Hypothalamus (tissue), 51 donors: ENCODE measurements at places on chromosomes 1 and 21.

DNA sequence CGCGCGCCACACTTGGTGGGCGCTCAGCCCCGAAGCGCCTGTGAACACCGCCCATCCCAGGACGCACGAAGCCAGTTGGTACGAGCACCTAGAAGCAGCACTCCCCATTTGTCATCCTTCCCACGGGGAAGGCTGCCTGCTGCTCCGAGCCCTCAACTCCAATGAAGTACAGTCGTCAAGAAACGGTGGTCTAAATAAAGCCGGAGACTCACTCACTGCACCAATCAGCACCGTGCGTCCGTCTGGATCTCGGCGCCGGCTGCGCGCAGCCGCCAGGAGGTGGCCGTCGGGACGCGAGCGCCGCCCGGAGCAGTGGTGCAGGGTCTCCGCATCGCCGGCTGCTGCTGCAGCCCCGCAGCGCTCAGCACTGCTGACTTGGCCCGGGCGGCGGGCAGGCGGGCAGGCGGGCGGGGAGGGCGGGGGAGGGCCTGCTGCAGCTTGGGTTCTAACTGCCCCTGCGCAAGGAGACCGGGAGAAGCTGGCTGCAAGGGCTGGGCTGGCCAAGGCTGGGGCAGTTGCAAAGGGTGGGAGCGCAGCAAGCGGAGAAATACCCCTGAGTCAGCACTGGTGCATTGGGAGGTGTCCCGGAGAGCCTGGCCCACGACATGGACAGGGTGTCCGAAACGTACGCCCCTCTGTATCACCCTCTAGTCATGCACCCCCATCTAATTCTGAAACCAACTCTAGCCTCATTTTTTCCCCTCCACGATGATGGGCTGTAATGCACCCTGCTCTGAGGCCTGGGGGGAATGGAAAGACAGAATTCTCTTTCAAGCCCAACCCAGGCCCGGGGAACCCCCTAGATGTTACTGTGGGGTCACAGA is 35.8 kb upstream of the H6PD start:
- DNase-seq: no peak

GRCh38 chr21:45725844-45726200 is 82.3 kb downstream of the PCBP3 start:
- DNase-seq: no peak

DNA sequence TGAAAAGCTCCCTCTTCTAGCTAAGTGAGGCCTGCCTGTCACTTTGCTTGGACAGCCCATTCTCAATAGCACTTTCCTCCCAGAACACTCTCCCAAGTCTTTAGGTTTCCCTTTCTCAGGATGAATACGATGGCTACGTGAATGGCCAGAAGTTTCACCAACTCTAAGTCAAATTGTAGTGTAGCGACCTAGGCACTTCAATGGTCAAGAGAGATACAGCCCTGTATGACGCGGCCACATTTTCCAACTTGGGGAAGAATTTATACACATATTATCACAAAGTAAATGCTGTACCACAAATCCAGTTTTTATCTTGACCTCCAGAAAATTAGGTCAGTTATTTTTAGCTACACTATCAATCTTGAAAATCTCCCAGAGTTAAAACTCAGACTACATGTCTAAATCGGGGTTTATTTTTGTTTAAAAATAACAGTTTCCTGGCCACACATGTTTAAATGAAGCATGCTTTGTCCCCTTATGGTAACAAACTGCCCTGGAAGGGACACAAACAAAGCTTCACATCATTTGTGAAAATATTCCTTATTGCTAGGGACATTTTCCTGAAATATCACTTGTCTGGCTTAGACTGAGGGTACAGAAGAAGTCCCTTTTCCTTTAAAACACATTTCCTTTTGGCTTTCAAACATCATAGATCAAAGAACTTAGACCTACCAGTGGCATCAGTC is 192.6 kb downstream of the GABPA start:
- DNase-seq: no peak

GRCh38 chr1:216533776-216534175 is 110.5 kb upstream of the USH2A start:
- no peak for DNase-seq

- no peak for DNase-seq
These were observed 37.2 kb downstream of the ATP2B4 start for GRCh38 chr1:203663821-203664220.

DNA sequence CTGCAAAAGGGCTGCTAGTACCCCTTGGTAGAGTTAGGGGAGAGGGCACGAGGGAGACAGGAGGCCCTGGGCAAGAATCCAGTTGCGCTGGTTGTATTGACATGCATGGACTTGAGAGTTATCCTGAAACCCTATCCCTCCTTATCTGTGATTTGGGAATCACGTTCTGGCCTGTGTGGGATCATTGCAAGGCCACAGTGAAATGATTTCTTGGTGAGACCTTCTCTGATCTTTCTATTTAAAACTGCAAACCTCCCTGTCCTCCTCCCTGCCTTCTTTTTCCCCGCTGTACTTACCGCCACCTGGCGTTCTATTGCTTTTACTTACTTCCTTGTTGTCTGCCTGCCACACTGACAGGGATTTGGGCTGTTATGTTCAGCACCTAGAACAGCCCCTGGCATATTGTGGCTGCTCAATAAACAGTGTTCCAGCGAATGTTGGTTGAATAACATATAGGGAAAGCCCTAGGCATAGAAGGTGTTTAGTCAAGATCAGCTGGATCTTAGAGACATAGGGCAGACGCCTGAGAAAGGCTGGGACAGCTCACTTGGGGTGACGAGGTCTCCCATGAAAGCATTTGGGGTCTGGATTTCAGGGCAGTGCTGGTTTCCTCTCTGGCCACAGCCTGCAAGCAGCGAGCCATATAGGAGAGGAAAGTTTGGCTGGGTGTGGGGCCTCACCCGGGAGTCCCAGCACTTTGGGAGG is 25.6 kb downstream of the ALPL start:
- no peak for DNase-seq

DNA sequence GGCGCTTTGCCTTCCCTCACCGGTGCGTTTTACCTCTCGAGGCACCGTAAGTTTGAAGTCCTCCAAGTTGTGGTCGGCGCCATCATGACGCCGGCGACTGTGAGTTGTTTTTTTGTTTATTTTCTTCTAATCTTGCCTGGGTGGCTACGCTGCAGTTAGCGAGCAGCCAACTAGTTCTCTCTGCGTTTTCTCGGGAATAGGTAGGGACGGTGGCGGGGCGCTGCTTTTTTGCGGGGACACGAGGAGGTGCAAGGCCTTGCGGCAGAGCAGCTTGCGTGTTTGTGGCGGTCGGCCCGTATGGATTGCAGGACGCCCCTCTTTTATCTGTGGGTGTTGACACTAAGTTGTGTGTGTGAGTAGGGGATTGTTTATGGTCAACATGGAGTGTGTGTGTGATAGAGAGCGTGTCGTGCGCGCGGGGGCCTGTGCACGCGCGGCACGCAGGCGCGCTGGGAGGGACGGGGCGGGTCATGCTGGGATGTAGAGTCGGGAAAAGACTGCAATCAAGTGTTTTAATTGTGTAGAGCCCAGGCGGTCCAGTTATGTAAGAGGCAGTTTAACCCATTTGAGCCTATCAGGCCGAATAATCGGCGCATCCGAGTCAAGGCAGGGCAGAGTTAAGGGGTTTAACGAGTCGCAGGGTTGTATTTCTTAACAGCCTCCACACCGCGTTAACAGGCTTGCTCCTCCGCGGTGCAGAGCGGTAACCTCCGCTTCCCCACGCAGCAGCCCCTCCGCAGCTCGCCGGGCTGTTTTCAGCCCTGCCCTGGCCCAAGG is 1.2 kb upstream of the NEGR1 start:
- peak; percentile 85 for DNase-seq

DNA sequence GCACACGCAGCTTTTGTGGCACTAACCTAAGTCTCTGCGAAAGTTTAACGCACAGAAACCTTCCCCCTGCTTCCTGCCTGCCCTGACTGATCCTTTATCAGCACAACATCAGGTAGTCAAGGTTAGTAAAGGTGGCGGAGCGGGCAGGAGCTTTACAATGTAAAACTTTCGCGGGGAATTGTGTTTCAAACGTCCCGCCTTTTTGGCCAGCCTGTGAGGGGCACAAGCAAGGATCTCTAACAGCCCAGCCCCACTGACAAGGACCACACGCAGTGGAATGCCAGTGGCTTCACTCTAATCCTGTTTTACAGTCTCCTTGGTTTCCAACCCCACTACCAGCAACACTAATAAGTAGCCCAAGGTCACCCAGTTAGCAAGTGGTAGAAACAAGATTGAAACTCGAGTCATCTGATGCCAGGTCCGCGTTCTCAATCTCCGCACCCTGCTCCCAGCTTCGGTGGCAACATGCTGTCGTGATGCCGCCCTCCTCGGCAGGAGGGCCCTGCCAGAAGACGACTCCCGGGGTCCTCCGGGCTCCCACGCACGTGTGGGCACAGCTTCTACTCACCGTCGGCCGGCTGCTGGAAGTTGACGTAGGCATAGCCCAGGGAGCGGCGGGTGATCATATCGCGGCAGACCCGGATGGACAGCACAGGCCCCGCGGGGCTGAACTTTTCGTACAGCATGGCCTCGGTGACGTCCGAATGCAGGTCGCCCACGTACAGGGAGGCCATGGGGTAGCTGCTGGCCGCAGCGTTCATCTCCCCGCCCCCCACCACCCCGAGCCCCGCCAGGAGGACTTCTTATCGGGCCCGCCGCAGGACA is 1.2 kb downstream of the PABPC4 start:
- DNase-seq: no peak

DNA sequence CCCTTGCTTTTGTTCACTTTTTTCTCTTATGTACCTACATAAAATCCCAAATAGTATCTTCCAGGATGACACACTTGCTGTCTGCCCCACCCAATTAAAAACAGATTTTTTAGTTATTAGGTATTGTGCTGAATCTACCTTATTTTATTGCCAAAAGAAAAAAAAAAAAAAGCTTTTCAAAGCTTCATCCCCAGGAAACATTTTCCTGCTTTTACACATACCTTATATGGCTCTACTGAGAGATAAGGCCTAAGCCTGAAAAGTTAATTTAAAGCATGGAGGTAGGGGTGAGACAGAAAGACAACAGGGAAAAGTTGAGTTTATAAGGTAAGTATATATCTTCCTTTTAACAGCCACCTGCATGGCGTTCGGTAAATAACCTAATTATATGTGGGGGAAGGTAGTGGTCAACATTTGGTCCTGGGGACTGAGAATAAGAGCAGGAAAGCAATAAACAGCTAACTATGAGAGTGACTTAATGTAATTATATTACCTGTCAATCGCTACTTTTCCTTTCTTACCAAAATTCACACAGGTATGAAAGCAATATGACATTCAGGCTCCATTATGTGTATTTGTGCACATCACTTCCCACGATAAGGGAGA is 54.6 kb upstream of the BOLA1 start:
- no peak for DNase-seq

- no peak for DNase-seq
These were observed 455.3 kb upstream of the USP24 start for GRCh38 chr1:55670331-55671082.

DNA sequence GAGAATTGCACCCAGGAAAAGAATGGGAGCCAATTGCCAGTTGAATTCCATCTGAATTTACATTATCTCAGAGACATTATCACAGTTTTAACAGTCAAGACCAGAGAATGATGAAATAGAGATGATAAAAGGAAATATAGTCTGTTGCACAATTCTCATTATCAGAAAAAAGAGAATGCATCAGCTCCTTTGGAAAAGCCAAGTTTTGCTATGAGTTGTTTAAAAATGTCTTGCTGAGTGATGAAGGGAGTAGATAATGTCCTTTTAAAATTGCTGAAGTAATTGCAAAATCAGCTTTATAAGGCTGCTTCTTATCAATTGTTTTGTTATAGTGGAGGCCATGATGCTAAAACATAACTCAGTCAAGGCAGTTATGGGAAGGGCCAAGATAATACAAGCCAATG is 37.9 kb upstream of the EEIG2 start:
- no peak for DNase-seq

DNA sequence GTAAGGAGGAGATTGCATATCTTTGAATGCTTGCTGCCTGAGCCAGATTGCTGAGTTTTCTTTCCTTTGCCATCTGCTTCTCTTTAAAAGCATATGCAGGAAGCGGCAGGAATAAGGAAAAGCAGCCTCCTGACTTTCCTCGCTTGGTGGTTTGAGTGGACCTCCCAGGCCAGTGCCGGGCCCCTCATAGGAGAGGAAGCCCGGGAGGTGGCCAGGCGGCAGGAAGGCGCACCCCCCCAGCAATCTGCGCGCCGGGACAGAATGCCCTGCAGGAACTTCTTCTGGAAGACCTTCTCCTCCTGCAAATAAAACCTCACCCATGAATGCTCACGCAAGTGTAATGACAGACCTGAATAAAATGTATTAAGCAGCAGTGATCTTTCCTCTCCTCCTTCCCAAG is 1.5 kb downstream of the CORT start:
- no peak for DNase-seq

DNA sequence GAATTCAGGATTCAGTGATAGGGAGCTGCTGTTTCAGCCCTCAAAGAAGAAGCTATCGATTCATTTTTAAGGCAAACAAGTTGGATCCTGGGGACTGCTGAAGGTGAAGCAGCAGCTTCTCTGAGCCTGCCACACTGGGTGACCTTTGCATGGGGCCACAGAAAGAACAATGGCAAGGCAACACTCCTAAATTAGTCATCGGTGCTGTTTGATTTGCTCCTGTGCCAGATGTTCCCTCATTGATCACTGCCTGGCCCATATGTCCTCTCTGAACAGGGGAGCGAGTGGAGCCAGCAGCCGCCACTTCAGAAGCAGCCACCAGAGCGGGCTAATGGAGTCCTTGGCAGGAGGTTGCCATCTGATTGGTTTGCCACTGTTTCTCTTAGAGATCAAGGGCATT is 391.5 kb downstream of the NTNG1 start:
- no peak for DNase-seq

DNA sequence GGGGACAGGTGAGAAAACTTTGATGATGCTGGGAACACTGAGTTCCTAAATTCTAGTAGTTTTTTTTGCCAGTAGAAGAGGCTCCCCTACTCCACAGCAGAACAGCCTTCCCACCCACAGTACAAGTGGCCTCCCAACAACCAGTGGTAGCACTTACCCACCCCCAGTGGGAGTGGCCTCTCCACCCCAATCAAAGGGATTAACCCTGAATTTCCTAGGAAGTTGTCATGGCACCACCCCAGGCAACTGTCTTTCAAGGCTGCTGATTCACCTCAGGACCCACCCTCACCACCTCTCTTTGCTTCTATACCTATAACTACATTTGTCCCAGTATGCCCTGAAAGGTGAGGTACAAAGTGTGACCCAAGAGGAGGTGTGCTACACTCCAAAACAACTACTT is 81.4 kb upstream of the PRDX6 start:
- DNase-seq: no peak

GRCh38 chr1:20078171-20078651 is 8.2 kb downstream of the PLA2G5 start:
- no peak for DNase-seq

- DNase-seq: no peak
These were observed 50.7 kb downstream of the EBNA1BP2 start for GRCh38 chr1:43121256-43121900.

DNA sequence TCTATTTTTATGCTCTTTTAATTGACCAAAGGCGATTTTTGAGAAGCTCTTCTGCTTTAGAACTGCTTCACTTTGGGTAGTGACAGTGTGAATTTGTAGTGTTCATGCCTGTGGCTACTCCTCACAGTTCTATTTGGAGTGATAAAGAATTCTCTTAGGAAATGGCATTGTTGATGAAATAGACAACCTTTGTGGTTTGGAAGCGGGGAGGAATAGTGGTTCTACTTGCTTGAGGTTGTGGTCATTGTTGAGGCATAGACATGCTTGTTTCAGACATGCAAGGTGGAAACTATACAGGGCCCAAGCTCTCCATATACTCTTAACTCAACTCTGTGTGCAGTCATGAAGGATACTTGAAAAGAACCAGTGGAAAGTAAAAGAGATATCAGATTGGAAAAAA is 481.1 kb upstream of the NEGR1 start:
- DNase-seq: no peak

- no peak for DNase-seq
These were observed 4.1 kb upstream of the PCP4 start for GRCh38 chr21:39863111-39863510.
